SJCRH30 (cell line): ENCODE measurements at places on chromosomes 13 and 19.
A peak's percentile ranks its signal among the peaks of the same experiment; 100 is the strongest.

- H3K27ac ChIP-seq: peak overlapping the region; percentile 81
- H3K36me3 ChIP-seq: 0 out of 2 replicates have a peak, but pooled peaks cover 3% of the 10 kb centered on the region
- no peak for DNase-seq
- H3K27me3 ChIP-seq: no peaks in the 10 kb centered on the region
- H3K4me3 ChIP-seq: peak overlapping the region; percentile 77
These were observed 774 bp downstream of the SLC25A15 start for GRCh38 chr13:40790154-40790616.

DNA sequence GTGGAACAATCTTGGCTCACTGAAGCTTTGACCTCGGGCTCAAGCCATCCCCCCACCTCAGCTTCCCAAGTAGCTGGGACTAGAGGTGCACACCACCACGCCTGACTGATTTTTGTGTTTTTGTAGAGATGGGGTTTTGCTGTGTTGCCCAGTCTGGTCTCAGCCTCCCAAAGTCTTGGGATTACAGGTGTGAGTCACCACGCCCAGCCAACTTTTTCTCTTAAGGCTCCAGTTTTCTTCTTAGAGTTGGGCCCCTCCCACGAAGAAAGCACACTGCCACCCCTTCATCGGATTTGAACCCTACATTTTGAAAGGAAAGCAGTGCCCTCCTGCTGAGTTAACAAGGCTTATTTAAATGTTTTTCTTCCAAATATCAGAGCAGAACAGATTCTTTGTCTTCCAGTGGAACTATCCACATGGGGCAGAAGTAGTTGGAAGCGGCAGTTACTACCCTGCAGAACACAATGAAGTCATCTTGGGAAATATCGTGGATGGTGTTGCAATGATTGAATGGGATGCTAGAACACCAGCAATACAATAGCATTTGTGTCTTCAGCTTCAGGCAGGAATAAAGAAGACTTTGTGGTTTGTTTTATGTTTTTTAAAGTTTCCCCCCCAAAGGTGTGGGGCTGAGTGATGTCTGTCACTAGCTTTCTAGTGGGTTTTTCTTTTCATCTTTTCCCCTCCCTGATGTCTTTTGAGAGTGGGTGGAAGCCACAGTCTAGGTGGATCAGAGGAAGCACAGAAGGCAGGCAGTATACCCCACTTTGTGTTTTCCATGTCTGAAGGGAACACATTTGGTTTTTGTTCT is 8.9 kb downstream of the ACTN4 start:
- H3K4me1 ChIP-seq: peaks cover 72% of the 10 kb centered on the region
- H3K27me3 ChIP-seq: no peaks in the 10 kb centered on the region
- DNase-seq: no peak
- H3K4me3 ChIP-seq: no peak overlapping the region
- no peak overlapping the region for H3K27ac ChIP-seq

DNA sequence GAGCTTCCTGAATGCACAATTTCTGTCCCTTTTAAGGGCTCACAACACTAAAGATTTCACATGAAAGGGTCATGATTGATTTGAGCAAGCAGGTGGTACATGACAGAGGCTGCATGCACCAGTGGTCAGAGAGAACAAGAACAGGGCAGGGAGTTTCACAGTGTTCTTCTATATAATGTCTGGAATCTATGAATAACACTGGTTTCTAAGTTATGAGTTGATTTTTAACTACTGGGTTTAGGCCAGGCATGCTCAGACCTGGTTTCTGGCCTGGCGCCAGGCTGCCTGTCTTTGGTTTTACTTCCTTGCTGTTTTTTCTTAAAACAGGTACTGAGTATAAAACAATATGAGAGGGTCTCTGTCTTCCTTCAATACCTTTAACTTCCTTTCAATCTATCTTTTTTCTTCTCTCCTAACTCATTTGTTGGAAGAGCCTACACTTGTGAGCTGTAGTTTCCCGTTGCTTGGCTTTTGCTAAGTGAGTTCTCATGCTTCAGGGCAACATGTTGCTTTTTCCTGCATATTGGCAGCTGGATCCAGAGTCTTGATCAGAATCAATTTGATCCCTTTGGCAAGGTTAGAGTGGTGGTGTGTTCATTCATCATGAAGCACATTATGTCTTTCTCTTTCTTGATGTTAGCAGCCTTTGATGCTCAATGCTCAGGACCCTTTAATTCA is 38.5 kb upstream of the FGF14 start:
- no peaks in the 10 kb centered on the region for H3K27me3 ChIP-seq
- no peaks in the 10 kb centered on the region for H3K36me3 ChIP-seq
- H3K4me3 ChIP-seq: no peak overlapping the region

DNA sequence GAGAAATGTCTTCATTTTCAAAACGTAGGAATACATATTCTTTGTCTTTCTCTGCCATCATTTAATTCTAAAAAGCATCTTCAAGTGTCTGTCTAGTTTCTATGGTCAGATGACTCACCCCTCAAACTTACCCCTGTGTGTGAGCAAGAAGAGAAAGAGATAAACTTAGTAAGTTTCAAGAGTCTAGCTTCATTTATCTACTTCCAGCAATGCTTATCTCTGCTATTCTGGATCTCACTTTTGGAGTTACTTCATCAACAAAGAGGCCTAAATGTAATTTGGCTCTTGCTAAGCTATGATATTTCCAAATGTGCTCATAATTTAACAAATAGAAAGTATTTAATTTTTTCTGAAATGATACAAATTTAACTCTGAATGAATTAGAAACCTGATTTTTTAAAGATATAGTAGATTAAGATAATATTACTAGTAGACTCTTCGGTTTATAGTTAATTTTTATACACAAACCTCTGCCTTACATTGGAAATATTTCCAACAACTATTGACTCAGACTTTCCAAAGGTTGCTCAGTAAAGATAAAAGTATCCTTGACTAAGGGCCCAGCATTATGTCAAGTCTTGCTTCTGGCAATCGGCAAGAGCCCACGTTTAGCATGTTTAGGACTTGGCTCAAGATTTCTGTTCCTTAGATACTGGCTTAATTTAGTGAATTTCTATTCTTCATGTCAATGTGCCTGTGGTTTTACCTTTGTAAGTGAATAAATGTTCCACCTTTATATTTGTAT is 1511.0 kb upstream of the SLC10A2 start:
- DNase-seq: no peak
- no peak overlapping the region for H3K4me3 ChIP-seq
- H3K27ac ChIP-seq: no peak overlapping the region
- H3K36me3 ChIP-seq: no peaks in the 10 kb centered on the region
- H3K27me3 ChIP-seq: no peaks in the 10 kb centered on the region
- no peaks in the 10 kb centered on the region for H3K4me1 ChIP-seq

DNA sequence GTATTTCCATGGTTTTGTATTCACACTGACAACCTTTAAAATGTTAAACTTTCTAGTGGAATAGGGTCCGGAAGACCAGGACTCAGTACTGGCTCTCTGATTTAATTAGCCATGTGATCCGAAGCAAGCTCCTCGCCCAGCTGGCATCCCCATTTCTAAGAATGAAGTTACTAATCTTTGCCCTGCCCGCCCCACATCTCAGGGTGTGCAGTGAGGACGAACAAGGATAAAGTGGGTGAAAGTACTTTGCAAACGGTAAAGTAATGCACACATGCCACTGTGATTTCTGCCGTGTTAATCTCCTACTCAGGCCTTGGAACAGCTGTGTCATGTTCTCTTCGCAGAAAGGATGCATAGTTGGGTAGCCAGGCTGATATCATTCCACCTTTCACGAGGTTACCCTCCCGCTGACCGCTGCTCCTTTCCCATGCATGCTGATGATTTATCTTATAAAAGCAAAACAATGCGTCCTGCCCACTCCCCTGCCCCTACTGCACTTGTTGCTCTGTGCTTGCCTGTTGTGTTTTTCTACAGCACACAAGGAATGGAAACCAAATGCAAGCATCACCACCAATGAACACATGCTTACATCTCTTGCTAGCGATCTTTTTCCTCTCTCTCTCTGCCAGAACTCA is 539.0 kb downstream of the EFNB2 start:
- H3K4me1 ChIP-seq: peaks cover 23% of the 10 kb centered on the region
- H3K36me3 ChIP-seq: no peaks in the 10 kb centered on the region
- peak overlapping the region; percentile 92 for H3K27ac ChIP-seq
- H3K27me3 ChIP-seq: no peaks in the 10 kb centered on the region

DNA sequence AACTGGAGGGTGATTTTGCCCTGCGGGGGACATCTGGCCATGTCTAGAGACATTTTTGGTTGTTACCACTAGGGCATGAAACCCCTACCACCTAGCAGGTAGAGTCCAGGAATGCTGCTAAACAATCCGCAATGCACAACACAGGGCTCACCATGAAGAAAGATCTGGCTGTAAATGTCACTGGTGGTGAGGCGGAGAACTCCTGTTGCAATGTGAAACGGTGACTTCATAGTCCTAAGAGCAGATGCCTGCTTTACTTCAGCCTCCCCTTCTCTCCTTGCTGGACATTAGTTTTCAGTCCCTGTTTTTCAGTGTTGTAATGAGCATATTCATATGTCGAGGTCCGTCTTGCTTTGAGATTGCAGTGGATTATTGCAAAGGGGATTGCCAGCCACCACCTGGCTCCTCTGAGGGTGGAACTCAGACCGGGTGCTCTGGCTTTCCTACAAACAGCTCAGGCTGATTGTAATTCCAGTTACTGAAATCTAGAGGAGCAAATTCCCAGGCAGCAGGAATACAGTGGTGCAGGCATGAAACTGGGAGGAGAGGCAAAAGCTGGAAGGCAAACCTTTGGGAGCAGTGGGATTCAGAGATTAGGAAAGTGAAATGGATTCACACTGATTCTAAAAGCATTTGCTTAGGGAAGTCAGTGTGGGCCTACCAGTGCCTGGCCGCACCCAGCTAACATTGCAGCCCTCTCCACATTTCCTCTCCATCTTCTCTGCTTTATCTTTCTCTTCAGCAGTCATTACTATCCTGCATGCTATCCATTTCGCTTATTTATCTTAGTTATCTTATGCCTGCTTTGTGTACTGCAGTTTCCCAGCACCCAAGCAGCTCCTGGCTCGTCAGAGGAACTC is 76.1 kb upstream of the PCDH8 start:
- H3K36me3 ChIP-seq: no peaks in the 10 kb centered on the region
- H3K4me3 ChIP-seq: no peak overlapping the region
- H3K27me3 ChIP-seq: no peaks in the 10 kb centered on the region
- peak; percentile 40 for DNase-seq

DNA sequence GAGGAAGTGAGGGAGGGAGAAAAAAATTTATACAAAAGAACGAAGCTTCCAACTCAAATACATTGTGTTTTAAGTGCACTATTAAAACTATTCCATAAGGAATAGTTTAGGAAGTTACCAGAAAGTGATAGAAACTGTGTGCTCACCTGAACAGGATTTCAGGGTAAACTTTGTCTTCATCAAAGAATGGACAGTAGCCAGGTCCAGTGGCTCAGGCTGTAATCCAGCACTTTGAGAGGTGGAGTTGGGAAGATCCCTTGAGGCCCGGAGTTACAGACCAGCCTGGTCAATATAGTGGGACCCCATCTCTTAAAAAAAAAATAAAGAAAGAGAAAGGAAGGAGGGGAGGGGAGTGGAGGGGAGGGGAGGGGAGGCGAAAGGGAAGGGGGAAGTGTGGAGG is 13.0 kb upstream of the CDADC1 start:
- H3K4me3 ChIP-seq: no peak overlapping the region
- H3K4me1 ChIP-seq: no peaks in the 10 kb centered on the region
- no peak for DNase-seq
- H3K27me3 ChIP-seq: no peaks in the 10 kb centered on the region
- H3K27ac ChIP-seq: no peak overlapping the region
